Muscle of leg (tissue), 16 donors: ENCODE measurements at places on chromosomes 2 and 18. TPM values are rescaled to one million over a fixed set of nuclear protein-coding genes. Genes with fewer than 3 reads are reported as not detected.

DNA sequence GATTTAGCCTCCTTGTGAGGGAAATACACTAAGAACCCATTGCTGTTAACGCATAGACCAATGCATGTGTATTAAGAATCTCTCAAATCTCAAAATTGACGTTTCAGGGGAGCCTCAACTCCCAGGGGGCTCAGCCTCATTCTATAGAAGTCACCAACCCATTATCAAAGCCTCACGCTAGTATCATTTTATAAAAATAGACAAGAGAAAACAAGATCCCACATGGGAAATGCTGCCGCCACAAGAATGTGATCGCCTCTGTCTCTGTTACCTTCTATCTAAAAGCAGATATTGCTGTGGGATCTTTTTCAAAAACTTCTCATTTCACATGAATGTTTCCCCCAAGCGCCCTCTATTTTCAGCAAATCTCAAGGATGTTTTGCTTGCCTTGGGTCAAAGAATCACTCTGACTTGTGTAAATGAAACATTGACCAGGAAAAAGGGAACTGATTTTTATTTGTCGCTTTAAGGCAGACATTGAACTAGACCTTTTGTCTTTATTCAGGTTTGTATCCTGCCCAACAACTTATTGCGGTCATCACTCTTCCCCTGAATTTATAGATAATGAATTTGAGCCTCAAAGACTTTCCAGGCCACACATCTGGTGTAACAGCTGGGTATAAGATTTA is 679.0 kb upstream of the ID2 start:
- DNase-seq: peak; percentile 31

DNA sequence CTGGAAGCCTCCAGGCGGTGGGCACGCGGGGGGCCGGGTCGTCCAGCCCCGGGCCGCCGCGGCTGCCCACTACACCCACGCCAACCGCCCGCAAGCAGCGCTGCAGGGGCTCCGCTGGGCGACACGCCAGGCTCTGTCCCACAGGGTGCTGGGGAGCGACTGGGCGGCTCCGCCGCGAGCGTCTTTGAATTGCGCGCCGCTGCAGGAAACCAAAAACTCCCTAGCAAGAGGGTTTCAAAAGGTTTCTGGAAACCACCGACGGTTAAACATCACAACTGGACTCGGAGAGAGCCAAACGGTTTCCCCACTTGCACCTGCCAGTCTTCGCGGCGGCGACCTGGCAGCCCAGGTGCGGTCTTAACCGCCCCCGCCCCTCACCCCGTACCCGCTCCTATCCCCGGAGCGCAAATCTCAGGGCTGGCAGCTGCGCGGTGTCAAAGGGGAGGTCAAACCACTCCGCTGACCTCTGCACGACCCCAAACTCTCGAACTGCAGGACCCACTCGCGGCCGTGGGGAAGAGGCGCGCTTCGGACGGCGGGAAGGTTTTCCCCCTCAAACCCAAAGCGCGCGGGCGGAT is 1.0 kb downstream of the CXCR4 start:
- DNase-seq: no peak

GRCh38 chr2:147463881-147464520 is 380.8 kb upstream of the ACVR2A start:
- no peak for DNase-seq

GRCh38 chr2:241011296-241011600 is 12.8 kb downstream of the SNED1 start:
- no peak for DNase-seq

The PLA2R1 gene
- 3.8 TPM for total RNA-seq

DNA sequence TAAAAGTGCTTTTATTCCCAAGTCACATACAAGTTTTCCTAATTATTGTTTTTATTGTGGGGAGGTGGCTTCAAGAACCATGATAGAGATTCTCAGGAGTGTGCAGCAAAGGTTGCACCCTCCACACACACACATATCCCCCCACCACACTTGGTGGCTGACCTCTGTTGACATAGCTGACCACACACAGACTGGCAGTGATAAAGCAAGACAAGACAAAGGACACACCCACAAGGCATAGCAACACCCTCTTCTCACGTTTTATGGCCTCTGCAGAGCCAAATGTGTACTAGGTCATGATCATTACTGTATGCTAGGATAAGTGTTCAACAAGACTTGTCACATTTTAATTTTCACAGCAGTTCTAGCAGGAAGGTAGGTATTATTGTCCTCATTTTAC is 143.0 kb upstream of the EPC2 start:
- DNase-seq: no peak

- DNase-seq: no peak
Observed at GRCh38 chr2:9779596-9780264, 63.5 kb upstream of the TAF1B start.

The ASPRV1 gene
- total RNA-seq: 2.6 TPM

DNA sequence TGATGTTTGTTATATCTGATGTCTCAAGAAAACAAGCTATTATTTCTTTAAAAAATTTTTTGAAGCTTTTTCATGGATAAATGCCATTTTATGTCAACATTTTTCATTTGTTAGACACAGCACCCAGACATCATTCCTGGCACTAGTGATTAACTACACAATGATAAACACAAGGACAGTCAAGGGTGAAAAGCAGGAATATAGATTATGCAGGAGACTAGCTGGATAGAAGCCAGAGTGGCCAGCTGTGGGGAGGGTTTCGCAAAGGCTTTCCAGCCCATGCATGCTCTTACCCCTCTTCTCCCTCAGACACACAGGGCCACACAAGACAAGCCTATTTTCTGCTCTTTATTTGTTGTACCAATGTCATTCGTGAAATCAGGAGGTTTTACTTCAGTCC is 127.1 kb upstream of the TTC39C start:
- DNase-seq: peak; percentile 10

The UNC80 gene
- 2.0 TPM for total RNA-seq

- no peak for DNase-seq
Observed at GRCh38 chr2:240501531-240501991, 56.2 kb downstream of the ANKMY1 start.

DNA sequence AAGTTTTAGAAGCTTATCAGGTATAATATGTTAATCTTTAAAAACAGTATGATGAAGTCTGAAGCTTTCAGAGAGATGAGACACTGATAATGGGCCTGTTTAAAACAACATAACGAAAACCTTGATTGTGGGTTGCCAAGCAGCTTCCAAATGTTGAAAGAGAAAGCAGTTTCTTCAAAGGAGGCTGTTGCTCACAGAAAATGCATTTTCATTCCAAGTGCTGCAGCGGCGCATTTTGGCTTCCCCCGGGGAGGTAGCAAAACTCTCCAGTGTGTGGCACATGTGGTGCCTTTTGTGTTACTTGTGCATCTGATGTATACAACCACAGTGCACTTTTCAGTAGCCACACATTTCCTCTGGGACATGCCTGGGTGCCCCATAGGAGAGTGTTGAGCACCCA is 66.1 kb downstream of the TMEFF2 start:
- peak; percentile 32 for DNase-seq

DNA sequence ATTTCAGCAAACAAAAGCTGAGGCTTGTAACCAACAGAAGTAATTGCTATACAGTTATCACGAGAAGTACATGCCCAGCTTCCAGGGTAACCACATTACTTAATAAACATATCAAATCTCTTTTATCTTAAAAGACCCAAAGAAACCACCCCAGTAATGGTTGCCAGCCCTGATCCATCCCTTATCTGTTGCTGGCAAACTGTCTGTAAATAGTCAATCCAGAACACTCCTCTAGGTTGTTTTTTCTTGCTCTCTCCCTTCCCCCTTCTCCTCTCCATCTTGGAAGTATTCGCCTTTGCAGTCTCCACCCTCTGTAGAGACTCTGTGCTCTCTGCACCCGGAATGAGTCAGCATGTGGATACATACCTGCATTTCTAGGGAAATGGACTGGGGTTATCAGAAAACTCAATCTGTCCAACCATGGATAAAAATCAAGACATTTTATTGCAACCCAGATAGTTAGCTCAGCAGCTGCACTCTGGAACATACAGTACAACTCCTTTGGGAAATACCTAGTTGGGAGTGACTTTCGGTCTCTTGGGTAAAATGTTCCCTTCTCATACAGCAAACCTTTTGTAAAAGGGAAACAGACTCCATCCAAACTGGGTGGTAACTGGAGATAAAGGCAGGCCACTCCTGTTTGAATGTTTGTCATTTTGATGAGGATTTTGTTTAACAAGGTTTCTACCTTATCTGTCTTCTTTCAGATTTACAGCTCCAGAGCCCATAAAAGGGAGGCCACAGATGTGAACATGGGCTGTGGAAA is 123.5 kb upstream of the FOSL2 start:
- DNase-seq: no peak

- peak; percentile 44 for DNase-seq
Observed at GRCh38 chr18:48735080-48735676, 196.3 kb downstream of the CTIF start.

GRCh38 chr18:75161256-75162028 is 47.5 kb downstream of the PTGR3 start:
- peak; percentile 17 for DNase-seq

GRCh38 chr2:54599914-54600313 is 123.5 kb upstream of the EML6 start:
- DNase-seq: peak; percentile 68

- DNase-seq: no peak
Observed at GRCh38 chr2:237091779-237092436, 6.2 kb downstream of the COPS8 start.

The APLF gene
- total RNA-seq: 5.5 TPM

The LOXL3 gene
- total RNA-seq: 6.1 TPM

- DNase-seq: peak; percentile 60
Observed at GRCh38 chr2:179051250-179051649, 1.3 kb upstream of the CCDC141 start.

DNA sequence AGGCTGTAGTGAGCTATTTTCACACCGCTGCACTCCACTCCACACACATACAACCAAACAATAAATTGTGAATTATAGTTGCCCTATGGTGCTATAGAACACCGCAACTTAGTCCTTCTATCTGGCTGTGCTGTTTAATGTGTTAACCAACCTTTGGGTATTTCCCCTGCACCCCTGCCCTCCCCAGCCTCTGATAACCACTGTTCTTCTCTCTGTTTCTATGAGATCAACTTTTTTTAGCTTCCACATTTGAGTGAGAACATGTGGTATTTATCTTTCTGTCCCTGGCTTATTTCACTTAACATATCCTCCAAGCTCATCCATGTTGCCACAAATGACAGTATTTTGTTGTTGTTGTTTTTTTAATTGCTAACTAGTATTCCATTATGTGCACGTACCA is 32.5 kb downstream of the TET3 start:
- DNase-seq: no peak

DNA sequence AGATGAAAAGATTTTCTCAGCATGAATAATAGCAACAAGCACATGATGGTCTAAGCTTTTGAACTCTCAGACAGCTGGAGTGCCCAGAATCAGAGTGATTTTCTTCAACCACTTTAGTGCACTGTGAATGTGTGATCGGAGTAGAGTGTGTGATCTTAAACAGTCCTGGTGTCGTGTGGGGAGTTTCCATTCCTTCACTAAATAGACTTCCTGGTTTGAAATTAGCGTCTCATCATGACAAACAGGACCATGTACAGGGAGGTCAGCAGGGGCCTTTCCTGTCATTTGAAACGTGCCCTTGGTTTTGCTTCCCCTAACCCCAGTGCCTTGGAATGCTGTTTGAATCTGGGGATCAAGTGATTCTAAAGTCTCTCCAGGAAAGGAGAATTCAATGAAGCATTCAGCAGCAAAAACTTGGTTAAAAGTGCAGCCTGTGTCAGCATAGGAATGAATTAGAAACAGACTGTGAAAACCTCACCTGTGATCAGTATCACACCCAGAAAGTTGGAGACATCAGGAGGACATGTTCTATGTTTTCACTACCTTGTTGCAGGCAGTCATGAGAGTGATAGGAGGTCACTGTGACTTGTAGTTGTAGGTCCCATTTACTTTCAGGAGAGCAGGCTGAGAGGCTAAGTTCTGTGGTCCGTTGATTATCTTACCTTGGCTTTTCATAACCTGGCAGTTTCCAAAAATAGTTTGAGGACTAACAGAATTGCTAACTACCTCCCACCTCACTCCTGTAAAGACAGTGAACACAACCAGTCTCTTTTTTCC is 400.3 kb downstream of the MTX2 start:
- DNase-seq: no peak

- DNase-seq: peak; percentile 88
Observed at GRCh38 chr18:59690996-59691395, 6.2 kb downstream of the CCBE1 start.

The TXNDC2 gene
- total RNA-seq: 0.04 TPM

The OSR1 gene
- 11.6 TPM for total RNA-seq

GRCh38 chr2:203824057-203824456 is 43.5 kb upstream of the CTLA4 start:
- no peak for DNase-seq

DNA sequence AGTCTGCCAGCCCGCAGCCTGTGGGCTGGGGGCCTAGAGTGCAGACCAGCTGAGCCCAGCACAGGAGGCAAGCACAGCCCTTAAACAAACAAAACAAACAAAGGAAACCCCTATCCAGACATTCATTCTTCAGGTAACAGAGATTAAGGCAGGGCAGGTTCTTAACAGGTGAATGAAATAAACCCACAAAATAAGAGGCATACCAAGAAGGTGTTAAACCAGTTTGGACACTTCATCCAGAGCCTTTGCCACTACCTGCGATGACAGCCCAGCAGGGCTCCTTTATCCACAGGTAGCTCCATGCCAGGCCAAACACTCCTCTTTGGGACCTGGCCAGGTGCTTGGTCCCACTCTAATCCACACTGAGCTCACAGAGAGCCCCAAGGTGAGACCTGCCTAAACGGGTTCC is 209.7 kb upstream of the SIX2 start:
- DNase-seq: no peak

DNA sequence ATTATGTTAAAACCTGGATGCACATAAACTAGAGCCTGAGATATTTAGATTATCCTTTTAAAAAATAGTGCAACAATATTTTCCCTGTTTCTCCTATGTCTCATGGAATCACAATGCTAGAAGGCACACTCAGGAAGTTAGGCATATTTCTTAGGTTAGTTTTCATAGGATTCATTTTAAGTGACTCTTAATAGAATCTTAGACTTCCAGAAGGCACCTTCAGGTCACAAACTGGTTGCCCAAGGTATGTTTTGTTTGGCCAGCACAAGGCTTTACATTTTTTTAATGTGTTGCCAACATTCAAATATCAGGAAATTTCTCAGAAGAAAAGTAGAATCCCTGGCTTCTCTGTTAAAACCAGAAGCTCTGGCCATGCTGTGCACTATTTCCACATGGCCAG is 129.3 kb downstream of the LNPK start:
- DNase-seq: no peak

- no peak for DNase-seq
Observed at GRCh38 chr18:59197636-59198035, 22.3 kb upstream of the GRP start.
